ENCODE measurements at places on chromosomes 2 and 18. TPM values are rescaled to one million over a fixed set of nuclear protein-coding genes. Genes with fewer than 3 reads are reported as not detected.

The ERFE gene
- 0.82 TPM for total RNA-seq

The RNF125 gene
- 0.35 TPM for total RNA-seq

The HSBP1L1 gene
- 2.7 TPM for total RNA-seq

The UGT1A9 gene
- not detected for total RNA-seq

The POTEC gene
- not detected for total RNA-seq

The CERKL gene
- not detected for total RNA-seq

The UGT1A5 gene
- total RNA-seq, result not detected

The REEP1 gene
- total RNA-seq, result not detected

The SIX3 gene
- not detected for total RNA-seq

The MGAT4A gene
- 4.6 TPM for total RNA-seq

The ADGRF3 gene
- under 0.01 TPM for total RNA-seq

The SPP2 gene
- not detected for total RNA-seq

The DSG4 gene
- total RNA-seq, result not detected

Measured in smooth muscle cell of the coronary artery (primary cell).